ENCODE measurements at places on chromosomes 5 and 9. TPM values are rescaled to one million over a fixed set of nuclear protein-coding genes. Genes with fewer than 3 reads are reported as not detected.

The RNF183 gene
- not detected for total RNA-seq

DNA sequence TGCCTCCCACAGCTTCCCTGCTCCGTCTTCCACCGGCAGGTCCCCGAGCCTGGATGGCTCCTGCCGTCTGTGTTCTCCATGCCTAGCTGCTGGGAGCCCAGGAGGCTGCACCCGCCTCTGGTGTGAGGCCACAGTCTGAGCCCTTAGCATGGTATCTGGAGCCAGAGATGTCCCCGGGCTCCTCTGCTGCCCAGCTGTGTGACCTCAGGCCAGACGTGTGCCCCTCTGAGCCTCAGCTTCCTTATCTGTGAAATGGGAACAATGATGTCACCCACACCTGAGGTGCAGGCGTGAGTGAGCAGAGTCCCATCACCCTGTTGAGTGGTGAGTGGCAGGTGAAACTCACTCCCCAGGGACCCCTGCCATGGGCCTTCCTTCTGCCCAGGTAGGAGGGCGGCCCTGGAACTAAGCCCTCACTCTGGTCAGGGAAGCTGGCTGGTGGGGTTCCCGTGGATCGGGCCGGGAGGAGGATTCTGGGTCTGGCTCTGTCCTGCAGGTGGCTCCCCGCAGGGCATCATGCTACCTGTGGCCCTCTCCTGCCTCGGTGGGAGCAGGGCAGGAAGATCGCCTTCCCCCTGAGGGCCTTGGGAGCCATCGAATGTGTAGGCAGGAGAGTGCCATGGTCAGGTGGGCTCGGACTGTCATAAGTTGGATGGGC, 239.0 kb downstream of the PBX3 start:
- no peak overlapping the region for H3K27ac ChIP-seq
- H3K4me1 ChIP-seq = no peaks in the 10 kb centered on the region
- no peaks in the 10 kb centered on the region for H3K36me3 ChIP-seq
- H3K27me3 ChIP-seq = no peaks in the 10 kb centered on the region
- no peak for DNase-seq

DNA sequence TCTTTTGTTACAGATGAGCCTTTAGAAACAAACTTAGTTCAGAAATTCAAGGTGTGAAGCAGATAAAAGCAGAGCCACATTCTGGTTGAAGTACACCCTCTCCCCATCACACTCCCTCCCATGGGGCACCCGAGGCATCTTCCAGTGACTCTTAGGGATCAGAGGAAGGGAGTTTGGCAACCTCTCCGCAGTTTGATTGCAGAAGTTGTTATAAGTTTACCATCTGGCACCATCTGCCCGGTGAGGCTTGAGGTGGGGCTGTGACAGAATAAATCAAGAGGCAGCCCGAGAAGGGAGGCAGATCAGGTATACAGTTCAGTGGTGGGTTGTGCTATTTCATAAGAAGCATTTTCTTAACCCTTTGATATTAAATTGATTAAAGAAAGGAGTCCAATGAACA, 458.6 kb upstream of the CLINT1 start:
- H3K4me3 ChIP-seq = no peak overlapping the region
- no peak for DNase-seq
- H3K36me3 ChIP-seq = no peaks in the 10 kb centered on the region
- H3K27me3 ChIP-seq = no peaks in the 10 kb centered on the region
- no peak overlapping the region for H3K27ac ChIP-seq

GRCh38 chr5:156694598-156694997, 155.5 kb upstream of the PPP1R2B start:
- DNase-seq = no peak
- no peak overlapping the region for H3K4me3 ChIP-seq
- no peak overlapping the region for H3K27ac ChIP-seq
- no peaks in the 10 kb centered on the region for H3K4me1 ChIP-seq
- H3K27me3 ChIP-seq = no peaks in the 10 kb centered on the region
- H3K36me3 ChIP-seq = no peaks in the 10 kb centered on the region

GRCh38 chr9:96048104-96048955, 172.8 kb downstream of the ERCC6L2 start:
- H3K27ac ChIP-seq = peak overlapping the region; percentile 61
- H3K27me3 ChIP-seq = no peaks in the 10 kb centered on the region
- peak overlapping the region; percentile 14 for H3K4me3 ChIP-seq
- no peak for DNase-seq
- H3K4me1 ChIP-seq = no peaks in the 10 kb centered on the region

- H3K4me1 ChIP-seq = no peaks in the 10 kb centered on the region
- H3K4me3 ChIP-seq = no peak overlapping the region
- no peak overlapping the region for H3K27ac ChIP-seq
- no peaks in the 10 kb centered on the region for H3K27me3 ChIP-seq
- DNase-seq = no peak
- H3K36me3 ChIP-seq = no peaks in the 10 kb centered on the region
These were observed 200.3 kb downstream of the HSPA4 start for GRCh38 chr5:133252133-133252480.

DNA sequence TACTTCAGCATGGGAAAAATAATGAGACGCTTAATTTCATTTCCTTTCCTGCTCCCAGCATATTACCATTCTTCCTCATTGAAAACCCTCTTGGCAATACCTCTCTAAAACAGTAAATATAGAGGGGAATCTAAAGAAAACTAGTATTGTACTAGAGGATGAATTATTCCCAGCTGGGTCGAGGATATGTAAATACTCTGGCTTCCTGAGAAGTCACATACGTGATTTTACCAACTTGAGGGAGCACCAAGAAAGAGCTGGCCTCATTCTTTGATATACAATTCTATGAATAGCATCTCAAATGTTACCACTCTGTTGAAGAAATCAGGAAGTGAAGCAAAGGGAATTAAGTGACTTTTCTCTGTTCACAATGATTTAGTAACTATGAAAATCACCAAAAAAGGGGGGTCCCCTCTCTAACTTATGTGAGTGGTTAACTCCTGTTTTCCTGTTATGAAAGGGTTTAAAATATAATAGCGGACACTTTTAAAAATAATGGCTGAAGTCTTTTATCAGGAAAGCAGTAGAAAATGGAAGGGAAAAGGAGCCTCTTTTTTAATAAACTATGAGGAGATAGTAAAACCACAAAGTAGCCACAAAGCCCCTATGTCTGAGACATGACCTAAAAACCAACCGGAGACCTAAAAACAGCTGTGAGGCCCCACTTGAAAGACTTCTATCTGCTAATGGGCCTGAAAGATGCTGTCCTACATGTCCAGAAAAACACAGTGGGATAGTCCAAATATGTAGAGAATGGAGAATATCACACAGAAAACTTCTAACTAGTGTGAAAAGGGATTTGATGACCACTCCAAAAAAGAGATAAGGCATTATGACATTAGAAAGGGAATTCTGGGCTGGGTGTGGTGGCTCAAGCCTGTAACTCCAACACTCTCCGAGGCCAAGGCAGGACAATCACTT, 42.6 kb downstream of the LPAR1 start:
- peak overlapping the region; percentile 61 for H3K27ac ChIP-seq
- no peaks in the 10 kb centered on the region for H3K27me3 ChIP-seq
- H3K4me1 ChIP-seq = no peaks in the 10 kb centered on the region
- DNase-seq = no peak
- no peaks in the 10 kb centered on the region for H3K36me3 ChIP-seq
